ENCODE measurements at places on chromosomes 2 and 18.

DNA sequence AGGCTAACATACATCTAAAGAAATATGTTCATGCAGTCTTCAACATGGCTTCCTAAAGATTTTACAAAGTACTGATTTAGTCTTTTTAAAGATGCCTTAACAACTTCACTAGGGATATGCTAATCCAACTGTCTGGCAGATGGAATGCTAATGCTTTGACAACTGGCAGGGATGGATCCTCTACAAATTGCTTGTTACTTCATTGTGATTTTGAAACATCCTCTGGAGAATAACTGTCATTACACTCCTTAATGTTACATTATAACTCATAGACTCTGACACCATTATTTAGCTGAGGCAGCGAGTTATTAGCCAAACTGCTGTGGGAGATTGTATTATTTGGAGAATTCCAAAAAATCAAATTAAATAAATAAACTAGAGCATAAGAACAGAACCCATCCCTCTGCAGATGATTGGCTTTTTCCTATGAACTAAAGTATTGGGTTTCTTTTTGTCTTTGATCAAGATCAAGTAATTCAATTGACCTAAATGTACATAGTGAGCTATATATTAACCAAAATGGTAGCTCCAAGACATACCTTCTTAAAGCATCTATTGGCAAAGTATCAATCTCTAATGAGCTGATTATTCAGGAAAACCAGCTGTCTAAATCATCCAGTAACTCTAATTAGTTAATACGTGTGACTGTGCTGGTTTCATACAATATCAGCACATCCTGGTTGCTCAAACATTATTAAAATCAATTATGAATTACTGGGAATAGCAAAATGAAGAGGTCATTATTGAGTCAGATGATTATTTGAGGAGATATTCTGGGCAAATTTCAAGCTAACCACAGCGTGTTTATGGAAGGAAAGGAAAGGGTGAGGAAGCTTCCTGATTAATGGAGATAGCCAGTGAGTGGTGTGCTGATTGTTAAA is 321.3 kb upstream of the TFPI start:
- H3K27me3 ChIP-seq, result no peaks in the 10 kb centered on the region
- H3K4me3 ChIP-seq, result no peak overlapping the region
- H3K4me1 ChIP-seq, result peaks cover 17% of the 10 kb centered on the region
- no peak overlapping the region for H3K27ac ChIP-seq

- H3K27ac ChIP-seq, result no peak overlapping the region
- no peak for DNase-seq
- H3K4me3 ChIP-seq, result no peak overlapping the region
- no peaks in the 10 kb centered on the region for H3K36me3 ChIP-seq
- peaks cover 3% of the 10 kb centered on the region for H3K27me3 ChIP-seq
Observed at GRCh38 chr18:10099539-10100140, 185.8 kb downstream of the VAPA start.

DNA sequence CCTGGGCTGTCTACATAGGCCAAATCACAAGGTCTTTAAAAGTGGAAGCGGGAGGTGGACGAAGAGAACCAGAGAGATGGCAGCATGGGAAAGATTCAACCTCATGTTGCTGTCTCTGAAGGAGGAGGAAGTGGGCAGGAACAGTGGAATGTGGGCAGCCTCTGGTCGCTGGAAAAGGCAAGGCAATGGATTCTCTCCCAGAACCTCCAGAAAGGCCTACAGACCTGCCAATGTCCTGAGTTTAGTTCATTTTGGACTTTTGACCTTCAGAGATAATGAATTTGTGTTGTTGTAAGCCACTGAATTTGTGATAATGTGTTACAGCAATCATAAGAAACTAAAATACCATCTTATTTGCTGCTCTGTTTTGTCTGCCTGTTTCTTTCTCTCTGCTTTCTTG is 122.5 kb downstream of the RNF152 start:
- DNase-seq, result no peak
- no peaks in the 10 kb centered on the region for H3K36me3 ChIP-seq
- H3K27me3 ChIP-seq, result no peaks in the 10 kb centered on the region
- H3K4me1 ChIP-seq, result peaks cover 10% of the 10 kb centered on the region
- H3K27ac ChIP-seq, result no peak overlapping the region
- H3K4me3 ChIP-seq, result no peak overlapping the region

- DNase-seq, result no peak
- H3K4me1 ChIP-seq, result peaks cover 8% of the 10 kb centered on the region
- H3K27me3 ChIP-seq, result no peaks in the 10 kb centered on the region
- peaks cover 4% of the 10 kb centered on the region for H3K36me3 ChIP-seq
- H3K27ac ChIP-seq, result no peak overlapping the region
Observed at GRCh38 chr18:30991397-30991796, 51.1 kb downstream of the DSC3 start.

- H3K27me3 ChIP-seq, result no peaks in the 10 kb centered on the region
- no peaks in the 10 kb centered on the region for H3K4me1 ChIP-seq
- H3K4me3 ChIP-seq, result no peak overlapping the region
- no peak overlapping the region for H3K27ac ChIP-seq
- peaks cover 3% of the 10 kb centered on the region for H3K36me3 ChIP-seq
Observed at GRCh38 chr18:39259736-39260135, 1694.1 kb upstream of the CELF4 start.

- H3K36me3 ChIP-seq, result no peaks in the 10 kb centered on the region
- H3K27ac ChIP-seq, result no peak overlapping the region
- H3K4me3 ChIP-seq, result no peak overlapping the region
- H3K4me1 ChIP-seq, result peaks cover 2% of the 10 kb centered on the region
Observed at GRCh38 chr18:7902399-7902839, 335.3 kb downstream of the PTPRM start.

- H3K27me3 ChIP-seq, result no peaks in the 10 kb centered on the region
- H3K4me3 ChIP-seq, result no peak overlapping the region
- H3K27ac ChIP-seq, result no peak overlapping the region
- no peaks in the 10 kb centered on the region for H3K4me1 ChIP-seq
Observed at GRCh38 chr2:85635011-85635410, 19.0 kb downstream of the USP39 start.

DNA sequence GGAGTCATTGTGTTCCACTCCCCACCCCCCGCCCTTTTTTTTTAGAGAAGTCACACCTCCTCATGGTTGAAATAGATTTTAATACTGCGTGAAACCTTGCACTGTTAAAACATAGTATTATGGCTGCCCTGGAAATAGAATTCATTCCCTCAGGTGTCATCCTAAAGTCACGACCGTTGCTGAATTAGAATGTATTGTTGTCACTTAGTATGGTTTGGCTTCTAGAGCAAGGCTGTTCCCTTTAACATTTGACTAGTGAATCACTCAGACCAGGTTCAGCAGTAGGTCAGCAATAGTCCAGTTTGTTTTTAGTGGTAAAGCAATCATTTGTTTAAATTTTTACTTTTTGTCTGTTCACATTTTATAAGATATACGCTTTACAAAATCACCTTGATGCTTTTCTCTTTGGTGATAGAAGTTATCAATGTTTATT is 1.2 kb downstream of the BABAM2 start:
- peaks cover 26% of the 10 kb centered on the region for H3K4me1 ChIP-seq
- peak overlapping the region; percentile 97 for H3K27ac ChIP-seq
- no peaks in the 10 kb centered on the region for H3K27me3 ChIP-seq
- H3K4me3 ChIP-seq, result peak overlapping the region; percentile 95

DNA sequence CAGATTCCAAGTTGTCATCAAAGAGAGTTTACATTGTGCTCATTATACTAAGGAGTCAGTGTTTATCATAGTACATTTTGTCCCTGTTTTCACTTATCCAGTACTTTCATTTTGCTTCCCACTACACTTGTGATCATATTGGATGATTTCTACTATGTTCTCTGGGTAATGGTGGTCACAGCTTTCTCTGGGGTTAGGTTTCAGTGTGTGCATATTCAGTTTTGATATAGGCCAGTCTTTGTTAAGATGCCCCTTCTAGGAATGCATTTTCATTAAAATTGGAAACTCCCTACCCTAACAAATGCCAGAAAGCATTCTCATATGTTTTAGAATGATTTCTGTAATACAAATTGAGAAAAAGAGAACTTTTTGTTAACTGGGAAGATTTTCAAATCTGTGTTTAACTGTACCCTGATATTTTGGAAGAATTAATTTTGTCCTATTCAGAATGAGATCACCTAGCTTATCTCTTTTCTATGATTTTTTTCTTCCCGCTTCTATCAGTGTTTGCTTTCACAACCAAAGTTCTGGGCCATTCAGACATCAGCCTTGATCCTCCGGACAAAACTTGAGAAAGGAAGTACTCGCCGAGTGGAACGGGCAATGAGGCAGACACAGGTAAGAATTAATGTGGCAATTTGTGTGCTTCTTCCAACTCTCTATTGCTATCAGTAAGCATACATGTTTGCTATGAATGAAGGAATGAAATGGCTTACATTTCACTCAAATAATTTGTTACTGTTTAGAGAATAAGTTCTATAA is 74.6 kb downstream of the TTC27 start:
- H3K36me3 ChIP-seq, result peaks cover 12% of the 10 kb centered on the region
- no peak for DNase-seq
- H3K27ac ChIP-seq, result no peak overlapping the region
- no peaks in the 10 kb centered on the region for H3K4me1 ChIP-seq
- no peak overlapping the region for H3K4me3 ChIP-seq

- no peak for DNase-seq
- no peaks in the 10 kb centered on the region for H3K4me1 ChIP-seq
- H3K36me3 ChIP-seq, result no peaks in the 10 kb centered on the region
- H3K27me3 ChIP-seq, result peaks cover 1% of the 10 kb centered on the region
Observed at GRCh38 chr2:241017228-241017940, 19.0 kb downstream of the SNED1 start.

- H3K4me1 ChIP-seq, result peaks cover 11% of the 10 kb centered on the region
- no peak overlapping the region for H3K4me3 ChIP-seq
- peaks cover 21% of the 10 kb centered on the region for H3K27me3 ChIP-seq
- DNase-seq, result no peak
- H3K36me3 ChIP-seq, result no peaks in the 10 kb centered on the region
Observed at GRCh38 chr2:172168917-172169346, 66.2 kb upstream of the DLX2 start.

GRCh38 chr2:27079233-27080139 is 1.1 kb downstream of the EMILIN1 start:
- peaks cover 52% of the 10 kb centered on the region for H3K4me1 ChIP-seq
- H3K27me3 ChIP-seq, result no peaks in the 10 kb centered on the region
- H3K36me3 ChIP-seq, result no peaks in the 10 kb centered on the region
- H3K4me3 ChIP-seq, result peak overlapping the region; percentile 77
- peak overlapping the region; percentile 67 for H3K27ac ChIP-seq
- no peak for DNase-seq

DNA sequence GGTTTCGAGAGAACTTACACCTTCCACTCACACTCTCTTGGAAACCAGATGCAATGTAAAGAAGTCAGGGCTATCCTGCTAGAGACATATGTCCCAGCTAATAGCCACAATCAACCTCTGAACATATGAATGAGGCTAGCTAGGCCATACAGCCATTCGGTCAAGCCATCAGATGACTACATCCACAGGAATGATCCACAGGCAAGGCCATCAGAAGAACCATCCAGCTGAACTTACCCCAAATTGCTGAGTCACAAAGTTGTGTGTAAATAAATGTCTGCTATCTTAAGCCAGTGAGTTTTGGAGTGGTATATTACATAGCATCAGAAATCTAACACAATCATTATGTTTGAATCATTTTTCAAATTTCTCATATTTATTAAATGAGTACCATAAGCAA is 5.2 kb upstream of the SPAST start:
- H3K27me3 ChIP-seq, result no peaks in the 10 kb centered on the region
- no peaks in the 10 kb centered on the region for H3K36me3 ChIP-seq
- DNase-seq, result no peak

- H3K4me1 ChIP-seq, result peaks cover 12% of the 10 kb centered on the region
- peaks cover 7% of the 10 kb centered on the region for H3K36me3 ChIP-seq
- peak; percentile 99 for DNase-seq
- H3K4me3 ChIP-seq, result peak within 1 kb of the TSS; percentile 96
- H3K27me3 ChIP-seq, result peaks cover 2% of the 10 kb centered on the region
- peak within 1 kb of the TSS; percentile 90 for H3K27ac ChIP-seq
Observed at GRCh38 chr2:121736462-121737336, at the start of gene NIFK. Gene NIFK (minus strand): TSS chr2:121736875. CDS start chr2:121736850, 25 bp downstream.

DNA sequence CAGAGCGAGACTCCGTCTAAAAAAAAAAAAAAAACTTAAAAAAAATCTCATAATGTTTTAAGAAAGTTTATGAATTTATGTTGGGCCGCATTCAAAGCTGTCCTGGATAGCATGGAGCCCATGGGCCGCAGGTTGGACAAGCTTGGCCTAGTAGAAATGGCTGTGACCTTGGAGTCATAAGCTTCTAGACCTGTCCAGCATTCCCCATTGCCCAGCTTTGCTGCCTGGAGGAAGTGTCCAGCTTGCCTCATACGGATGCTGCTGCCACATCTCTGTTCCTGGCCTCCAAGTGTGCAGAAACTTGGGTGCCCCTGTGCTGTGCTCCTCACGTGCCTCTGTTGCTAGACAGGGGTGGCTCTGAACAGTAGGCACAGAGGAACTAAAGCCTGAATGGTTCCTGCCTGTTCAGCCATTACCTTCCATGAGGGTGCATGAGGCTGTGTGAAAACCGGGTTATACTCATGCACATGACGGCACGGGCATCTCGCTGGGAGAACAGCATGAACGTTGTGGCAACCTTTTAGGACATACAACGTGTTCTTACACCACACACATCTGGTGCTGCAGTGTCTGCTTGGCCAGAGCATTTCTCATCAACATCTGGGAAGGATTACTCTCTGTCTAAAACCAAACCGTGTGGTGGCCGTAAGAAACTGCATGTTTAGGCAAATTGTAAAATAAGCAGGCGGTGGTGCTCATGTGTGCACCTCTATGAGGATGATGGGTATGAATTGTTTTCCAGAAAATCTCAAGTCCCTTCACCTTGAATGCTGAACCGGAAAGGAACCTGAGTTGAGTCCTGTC is 38.2 kb downstream of the FHOD3 start:
- no peak overlapping the region for H3K4me3 ChIP-seq
- no peak for DNase-seq
- no peaks in the 10 kb centered on the region for H3K36me3 ChIP-seq
- H3K4me1 ChIP-seq, result peaks cover 10% of the 10 kb centered on the region
- H3K27me3 ChIP-seq, result no peaks in the 10 kb centered on the region

GRCh38 chr2:159445307-159445706 is 158.8 kb upstream of the WDSUB1 start:
- H3K4me1 ChIP-seq, result peaks cover 16% of the 10 kb centered on the region
- H3K27ac ChIP-seq, result no peak overlapping the region
- H3K4me3 ChIP-seq, result no peak overlapping the region
- peaks cover 40% of the 10 kb centered on the region for H3K36me3 ChIP-seq
- DNase-seq, result no peak

- peak overlapping the region; percentile 76 for H3K27ac ChIP-seq
- H3K36me3 ChIP-seq, result no peaks in the 10 kb centered on the region
- H3K27me3 ChIP-seq, result no peaks in the 10 kb centered on the region
Observed at GRCh38 chr2:146579147-146579930, 1265.5 kb upstream of the ACVR2A start.

DNA sequence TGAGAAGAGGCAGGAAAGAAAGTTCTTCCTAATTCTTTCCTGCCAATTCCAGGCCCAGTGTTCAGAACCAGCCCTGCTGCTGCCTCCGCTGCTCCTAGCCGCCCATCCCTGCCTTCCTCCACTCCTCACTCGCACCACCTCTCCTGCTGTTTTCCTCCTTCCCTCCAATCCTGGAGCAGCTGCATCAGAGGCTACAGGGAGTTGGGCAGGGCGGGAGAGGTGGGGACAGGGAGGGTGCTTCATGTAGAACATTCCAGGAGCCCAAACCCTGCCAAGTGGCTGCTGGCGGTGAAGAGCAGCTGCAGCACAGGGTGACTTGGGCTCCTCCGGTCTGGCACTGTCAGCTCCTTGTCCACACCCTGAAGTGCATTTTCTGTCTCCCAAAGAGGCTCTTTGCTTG is 176.3 kb downstream of the TNS1 start:
- H3K27ac ChIP-seq, result no peak overlapping the region
- no peak overlapping the region for H3K4me3 ChIP-seq
- H3K4me1 ChIP-seq, result no peaks in the 10 kb centered on the region
- no peaks in the 10 kb centered on the region for H3K27me3 ChIP-seq
- peaks cover 16% of the 10 kb centered on the region for H3K36me3 ChIP-seq
- no peak for DNase-seq
